ENCODE measurements at places on chromosomes 11 and 22. TPM values are rescaled to one million over a fixed set of nuclear protein-coding genes. Genes with fewer than 3 reads are reported as not detected.

The TST gene
- total RNA-seq, result 2.4 TPM

The GAL3ST1 gene
- not detected for total RNA-seq

The KDELR3 gene
- 0.17 TPM for total RNA-seq

The MAP6 gene
- 0.25 TPM for total RNA-seq

- H3K27ac ChIP-seq, result no peak overlapping the region
- H3K36me3 ChIP-seq, result peaks cover 19% of the 10 kb centered on the region
- no peak for DNase-seq
- H3K27me3 ChIP-seq, result no peaks in the 10 kb centered on the region
- H3K4me1 ChIP-seq, result no peaks in the 10 kb centered on the region
- no peak overlapping the region for H3K4me3 ChIP-seq
These were observed 19.4 kb downstream of the RNF185 start for GRCh38 chr22:31179345-31179744.

- H3K4me3 ChIP-seq, result no peak overlapping the region
- no peak overlapping the region for H3K27ac ChIP-seq
- H3K36me3 ChIP-seq, result peaks cover 16% of the 10 kb centered on the region
- peaks cover 13% of the 10 kb centered on the region for H3K4me1 ChIP-seq
- DNase-seq, result no peak
These were observed 71.2 kb downstream of the PDHX start for GRCh38 chr11:34987617-34988016.

- no peaks in the 10 kb centered on the region for H3K36me3 ChIP-seq
- no peak overlapping the region for H3K27ac ChIP-seq
- peaks cover 8% of the 10 kb centered on the region for H3K4me1 ChIP-seq
- H3K4me3 ChIP-seq, result no peak overlapping the region
- DNase-seq, result no peak
- H3K27me3 ChIP-seq, result no peaks in the 10 kb centered on the region
These were observed 72.6 kb upstream of the PARVG start for GRCh38 chr22:44108076-44108475.

GRCh38 chr22:47165338-47166032, 403.0 kb downstream of the TBC1D22A start:
- peak overlapping the region; percentile 25 for H3K27ac ChIP-seq
- peaks cover 6% of the 10 kb centered on the region for H3K36me3 ChIP-seq
- no peak for DNase-seq
- H3K4me1 ChIP-seq, result no peaks in the 10 kb centered on the region

DNA sequence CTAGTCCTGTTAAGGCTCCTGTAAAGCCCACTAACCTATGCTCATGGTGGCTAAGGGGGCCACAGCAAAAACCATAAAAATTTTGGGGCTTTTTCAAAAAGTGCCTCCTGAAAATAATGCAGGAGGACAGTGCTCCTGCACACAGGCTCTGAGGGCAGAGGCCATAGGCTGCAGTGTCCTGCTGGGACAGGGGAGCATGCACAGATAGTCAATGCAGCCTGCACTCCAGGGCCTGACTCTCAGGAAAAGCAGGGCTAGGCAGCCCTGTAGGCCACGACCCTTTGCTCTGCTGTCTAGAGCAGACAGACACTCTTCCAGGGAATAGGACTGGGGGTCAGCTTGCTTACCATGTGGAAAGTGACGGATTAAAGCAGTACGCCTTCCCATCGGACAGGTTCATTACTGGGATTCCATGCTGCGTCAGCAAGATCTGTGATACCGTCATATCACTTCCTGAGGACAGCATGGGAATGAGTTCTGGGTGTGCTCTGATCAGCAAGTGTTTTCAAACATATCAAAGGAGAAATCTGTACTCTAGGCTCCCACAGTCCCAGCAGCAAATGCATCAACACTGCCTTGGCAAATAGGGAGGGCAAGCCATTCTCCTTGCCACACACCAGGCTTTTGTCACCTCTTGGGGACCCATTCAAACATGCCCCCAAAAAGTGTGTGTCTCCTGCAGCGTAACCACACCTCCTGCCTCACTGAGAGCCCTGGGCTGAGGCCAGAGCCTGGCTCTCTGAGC, 64.1 kb upstream of the CLTCL1 start:
- no peak overlapping the region for H3K27ac ChIP-seq
- no peaks in the 10 kb centered on the region for H3K27me3 ChIP-seq
- DNase-seq, result no peak
- H3K4me1 ChIP-seq, result no peaks in the 10 kb centered on the region
- no peak overlapping the region for H3K4me3 ChIP-seq
- peaks cover 44% of the 10 kb centered on the region for H3K36me3 ChIP-seq

DNA sequence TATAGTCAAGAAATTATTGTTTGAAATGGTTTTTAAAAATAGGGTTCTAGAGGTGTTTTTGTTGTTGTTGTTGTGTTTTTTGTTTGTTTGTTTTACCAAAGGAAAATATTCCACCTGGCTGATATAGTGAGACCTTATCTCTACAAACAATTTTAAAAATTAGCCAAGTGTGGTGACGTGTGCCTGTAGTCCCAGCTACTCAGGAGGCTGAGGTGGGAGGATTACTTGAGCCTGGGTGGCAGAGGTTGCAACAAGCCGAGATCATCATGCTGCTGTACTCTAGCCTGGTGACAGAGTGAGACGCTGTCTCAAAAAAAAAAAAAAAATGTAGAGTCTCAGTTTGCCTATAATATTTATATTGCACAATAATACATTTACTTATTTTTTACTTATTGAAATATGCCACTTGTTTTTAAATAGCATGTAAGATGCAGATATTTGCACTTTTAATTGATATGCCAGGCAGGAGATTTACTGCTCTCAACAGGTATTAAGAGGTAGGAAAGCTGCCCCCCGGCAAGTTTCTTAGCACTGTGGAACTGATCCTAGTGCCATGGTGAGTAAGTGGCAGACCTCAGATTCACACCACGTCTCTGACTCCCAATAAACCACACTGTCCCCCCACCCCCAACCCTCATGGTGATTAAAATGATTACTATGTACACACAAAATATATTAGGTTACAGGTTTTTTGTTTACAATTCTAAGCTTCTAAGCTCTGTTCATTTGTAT, 157.4 kb downstream of the TEAD1 start:
- H3K36me3 ChIP-seq, result no peaks in the 10 kb centered on the region
- no peak overlapping the region for H3K4me3 ChIP-seq
- H3K27ac ChIP-seq, result no peak overlapping the region
- no peak for DNase-seq
- H3K27me3 ChIP-seq, result peaks cover 77% of the 10 kb centered on the region

- no peak overlapping the region for H3K27ac ChIP-seq
- peaks cover 71% of the 10 kb centered on the region for H3K4me1 ChIP-seq
- H3K27me3 ChIP-seq, result no peaks in the 10 kb centered on the region
- H3K36me3 ChIP-seq, result peaks cover 7% of the 10 kb centered on the region
These were observed 24.9 kb downstream of the PICALM start for GRCh38 chr11:86043765-86044503.

- no peak overlapping the region for H3K27ac ChIP-seq
- DNase-seq, result no peak
- H3K4me3 ChIP-seq, result no peak overlapping the region
- no peaks in the 10 kb centered on the region for H3K36me3 ChIP-seq
- H3K27me3 ChIP-seq, result peaks cover 34% of the 10 kb centered on the region
These were observed 26.4 kb downstream of the C11orf91 start for GRCh38 chr11:33674035-33674814.

GRCh38 chr11:78654071-78654470, 79.4 kb upstream of the NARS2 start:
- DNase-seq, result no peak
- H3K27ac ChIP-seq, result no peak overlapping the region
- no peaks in the 10 kb centered on the region for H3K27me3 ChIP-seq
- H3K4me1 ChIP-seq, result no peaks in the 10 kb centered on the region

- no peaks in the 10 kb centered on the region for H3K36me3 ChIP-seq
- H3K27ac ChIP-seq, result no peak overlapping the region
- no peaks in the 10 kb centered on the region for H3K4me1 ChIP-seq
- no peaks in the 10 kb centered on the region for H3K27me3 ChIP-seq
- DNase-seq, result no peak
These were observed 1390.0 kb upstream of the RAG2 start for GRCh38 chr11:37988031-37988430.

DNA sequence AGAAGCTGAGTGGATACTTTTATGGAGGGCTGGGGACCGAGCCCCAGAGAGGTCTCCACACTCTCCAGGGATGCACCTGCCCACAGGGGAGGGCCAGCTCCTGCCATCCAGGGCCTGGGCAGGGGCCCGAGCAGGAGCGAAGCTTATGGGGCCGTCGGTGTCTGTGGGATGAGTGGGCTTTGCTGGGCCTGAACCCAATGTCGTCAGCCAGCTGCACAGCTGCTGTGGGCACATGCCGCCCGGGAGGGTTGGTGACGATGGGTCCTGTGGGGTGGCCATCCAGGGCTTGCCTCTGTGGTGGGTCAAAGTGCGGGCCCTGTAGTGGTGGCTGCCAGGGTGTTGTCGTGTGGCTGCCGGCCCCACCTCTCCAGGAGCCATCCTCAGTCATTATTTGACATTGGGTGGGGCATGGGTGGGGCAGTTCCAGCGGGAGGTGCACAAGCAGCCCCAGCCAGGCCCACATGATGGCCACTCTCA, 447.1 kb downstream of the TBC1D22A start:
- H3K4me1 ChIP-seq, result no peaks in the 10 kb centered on the region
- H3K27me3 ChIP-seq, result no peaks in the 10 kb centered on the region
- no peak overlapping the region for H3K4me3 ChIP-seq
- H3K27ac ChIP-seq, result no peak overlapping the region
